ENCODE measurements at places on chromosomes 3 and 15.
A peak's percentile ranks its signal among the peaks of the same experiment; 100 is the strongest.

DNA sequence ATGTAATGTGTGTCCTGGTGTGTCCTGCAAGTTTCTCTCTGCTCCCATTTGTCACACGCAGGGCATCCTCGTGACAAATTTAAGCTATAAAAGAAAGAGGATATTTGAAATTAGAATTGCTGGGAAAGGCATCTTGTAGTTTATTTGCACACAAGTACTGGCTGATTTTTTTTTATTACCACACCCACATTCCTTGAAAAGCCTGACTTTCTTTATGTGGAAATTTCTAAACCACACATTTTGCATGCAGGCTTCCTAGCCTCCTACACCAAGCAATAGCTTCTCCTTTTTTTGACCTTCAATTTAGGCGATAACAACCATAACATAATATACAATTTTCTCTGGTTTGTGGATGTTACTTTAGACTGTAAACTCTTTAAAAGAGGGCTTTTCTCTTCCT is 126.1 kb downstream of the SERPINI1 start:
- DNase-seq, result peak; percentile 58

GRCh38 chr3:99479768-99480167 is 158.6 kb upstream of the COL8A1 start:
- DNase-seq, result no peak

DNA sequence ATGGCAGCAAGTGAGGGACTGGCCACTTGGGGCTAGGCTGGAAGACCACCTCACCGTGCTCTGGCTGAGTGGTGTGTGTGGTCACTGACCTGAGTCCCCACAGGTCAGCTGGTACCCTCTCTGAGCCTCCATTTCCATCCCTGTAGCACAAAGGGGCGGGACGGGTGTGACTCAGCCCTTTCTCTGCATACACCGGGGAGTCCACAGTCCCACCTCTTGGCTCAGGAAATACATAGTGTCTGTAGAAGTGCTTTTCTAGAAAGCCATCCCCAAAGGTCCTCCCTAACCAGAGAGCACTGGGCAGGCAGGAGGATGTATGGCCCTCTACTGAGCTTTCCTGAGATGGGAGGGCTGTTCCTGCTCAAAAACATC is 27.2 kb downstream of the WNT7A start:
- no peak for DNase-seq

GRCh38 chr3:148318240-148318639 is 379.5 kb upstream of the AGTR1 start:
- peak; percentile 9 for DNase-seq

DNA sequence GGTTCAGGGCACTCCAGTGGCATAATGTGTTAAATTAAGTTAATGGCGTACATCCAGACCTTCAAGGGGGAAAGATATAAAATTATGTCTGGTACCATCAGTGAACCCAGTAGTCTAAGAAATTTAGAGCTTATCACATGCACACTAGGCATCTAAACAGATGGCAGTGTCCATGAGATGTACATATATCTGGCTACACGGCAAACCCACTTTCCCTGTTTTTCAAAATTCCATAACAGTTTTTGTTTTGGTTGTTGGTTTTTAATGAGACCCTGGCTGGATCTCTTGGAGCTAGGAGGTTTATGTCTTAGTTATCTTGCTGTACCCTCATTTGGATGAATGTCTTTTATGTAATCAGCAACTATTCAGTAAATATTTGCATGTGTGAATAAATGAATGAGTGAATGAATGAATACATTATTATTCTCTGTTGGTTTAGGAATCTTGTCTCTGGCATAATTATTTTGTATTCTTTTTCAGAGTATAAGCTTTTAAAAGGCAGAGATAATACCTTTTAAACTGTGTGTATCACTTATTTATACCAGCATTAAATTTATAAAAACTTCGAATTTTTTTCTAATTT is 3.1 kb upstream of the UTS2B start:
- DNase-seq, result no peak

DNA sequence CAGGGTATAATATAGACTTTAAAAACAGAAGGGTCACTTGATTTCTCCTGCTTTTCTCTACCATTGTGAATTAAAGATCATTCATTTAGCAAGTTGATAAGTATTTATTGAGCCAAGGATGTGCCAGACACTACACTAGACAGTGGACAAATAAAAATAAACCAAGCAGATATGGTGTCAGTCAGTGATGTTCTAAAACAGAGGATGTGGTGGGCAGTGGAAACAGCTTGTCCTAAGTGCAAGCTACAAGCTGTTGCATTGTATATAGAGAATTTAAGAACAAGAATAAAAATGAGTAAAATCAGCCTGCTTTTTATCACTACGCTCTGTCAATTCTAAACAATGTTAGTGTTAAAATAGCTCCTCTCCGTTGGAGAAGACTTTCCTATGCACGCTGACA is 637.3 kb upstream of the GRM7 start:
- no peak for DNase-seq

DNA sequence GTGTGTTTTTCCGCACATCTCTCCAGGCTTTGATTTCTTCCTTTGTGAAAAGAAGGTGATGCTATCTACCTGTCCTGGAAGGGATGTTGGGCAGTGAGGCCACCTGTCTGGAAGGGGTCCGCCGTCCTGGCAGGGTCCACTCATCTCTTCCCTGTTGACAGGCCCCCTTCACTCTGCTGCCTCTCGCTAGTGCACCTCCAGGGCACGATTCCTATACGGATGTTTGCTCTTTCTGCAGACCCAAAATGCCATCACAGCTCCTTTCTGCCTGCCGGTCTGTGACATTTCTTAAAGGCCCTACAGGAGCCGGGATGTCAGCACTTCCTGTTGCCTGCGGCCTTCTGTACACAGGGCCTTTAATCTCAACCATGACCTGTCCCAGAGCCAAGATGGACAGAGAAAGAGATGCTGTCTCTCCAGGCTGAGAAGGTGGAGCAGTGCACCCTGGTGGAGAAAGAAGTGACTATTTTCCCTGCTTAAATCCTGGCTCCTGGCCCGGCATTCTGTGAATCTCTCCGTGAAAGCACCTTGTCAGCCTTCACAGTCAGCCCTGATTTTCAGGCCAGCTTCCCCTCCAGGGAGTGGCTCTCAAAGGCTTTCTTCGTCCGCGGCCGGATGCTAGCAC is 7.4 kb downstream of the FAM3D start:
- DNase-seq, result peak; percentile 18

GRCh38 chr3:134605556-134605955 is 45.3 kb downstream of the KY start:
- DNase-seq, result no peak

GRCh38 chr3:185175370-185175987 is 22.6 kb upstream of the C3orf70 start:
- DNase-seq, result peak; percentile 14

GRCh38 chr3:141454054-141454453 is 32.8 kb upstream of the RASA2 start:
- no peak for DNase-seq

- no peak for DNase-seq
Observed at GRCh38 chr3:5260992-5261501, 73.5 kb downstream of the EDEM1 start.

GRCh38 chr15:101167753-101168462 is 83.9 kb downstream of the CHSY1 start:
- peak; percentile 75 for DNase-seq

DNA sequence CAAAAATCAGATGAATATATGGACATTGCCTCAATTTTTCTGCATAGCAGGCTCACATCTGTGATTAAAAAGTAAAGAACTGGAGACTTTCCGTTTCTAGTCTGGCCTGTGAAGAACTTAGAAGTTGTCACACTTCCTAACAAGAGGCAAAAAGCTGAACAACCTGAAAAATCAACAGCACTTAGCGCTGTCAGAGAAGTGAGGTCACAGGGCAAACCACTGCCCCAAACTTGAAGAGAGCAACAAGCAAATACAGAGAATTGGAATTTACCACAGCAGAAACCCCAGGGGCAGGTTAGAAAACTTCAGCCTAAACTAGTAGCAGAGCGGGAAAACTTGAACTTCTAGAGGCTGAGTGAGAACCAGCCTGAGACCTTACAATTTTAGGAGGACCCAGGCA is 38.9 kb downstream of the CCDC54 start:
- no peak for DNase-seq

DNA sequence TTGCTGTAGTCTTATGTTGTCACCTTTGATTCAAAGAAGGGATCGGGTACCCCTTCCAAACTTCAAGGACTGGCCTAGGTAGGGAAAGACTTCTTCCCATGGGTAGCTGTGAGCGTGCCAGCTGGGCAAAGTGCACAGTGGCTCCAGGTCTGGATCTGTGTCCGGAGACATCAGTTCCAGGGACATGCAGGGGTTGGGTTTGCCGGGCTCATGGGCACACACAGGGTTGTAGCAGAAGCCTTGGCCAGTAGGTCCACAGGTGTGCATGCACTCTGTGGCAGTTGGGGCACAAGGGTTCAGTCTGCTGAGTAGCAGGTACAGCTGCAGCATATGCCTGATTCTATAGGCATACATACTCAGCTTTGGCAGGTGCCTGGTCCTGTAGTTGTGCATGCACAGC is 111.2 kb downstream of the EFHB start:
- DNase-seq, result no peak

DNA sequence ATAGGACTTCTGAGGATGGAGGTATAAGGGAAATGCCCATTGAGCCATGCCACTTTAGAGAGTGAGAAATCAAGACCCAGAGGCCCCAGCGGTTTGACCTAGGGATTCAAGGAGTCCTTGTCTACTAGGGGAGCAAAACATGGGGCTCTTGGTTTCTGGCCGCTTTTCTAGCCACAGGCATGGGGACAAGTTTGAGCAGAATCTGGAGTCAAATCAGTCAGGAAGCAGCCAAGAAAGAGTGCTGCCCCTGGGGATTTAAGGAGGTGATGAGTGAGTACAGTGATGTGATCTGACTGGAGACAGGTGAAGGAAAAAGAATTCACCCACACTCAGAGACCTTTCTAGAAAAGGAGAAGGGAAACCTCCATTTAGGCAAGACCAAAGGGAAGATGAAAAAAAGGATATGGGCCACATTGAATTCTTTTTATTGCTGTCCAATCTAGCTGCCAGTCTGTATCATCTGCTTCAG is 244.0 kb upstream of the TBC1D5 start:
- DNase-seq, result no peak

- no peak for DNase-seq
Observed at GRCh38 chr3:130537673-130538304, 20.8 kb downstream of the COL6A6 start.

GRCh38 chr15:89521605-89522004 is 25.2 kb upstream of the RHCG start:
- no peak for DNase-seq

DNA sequence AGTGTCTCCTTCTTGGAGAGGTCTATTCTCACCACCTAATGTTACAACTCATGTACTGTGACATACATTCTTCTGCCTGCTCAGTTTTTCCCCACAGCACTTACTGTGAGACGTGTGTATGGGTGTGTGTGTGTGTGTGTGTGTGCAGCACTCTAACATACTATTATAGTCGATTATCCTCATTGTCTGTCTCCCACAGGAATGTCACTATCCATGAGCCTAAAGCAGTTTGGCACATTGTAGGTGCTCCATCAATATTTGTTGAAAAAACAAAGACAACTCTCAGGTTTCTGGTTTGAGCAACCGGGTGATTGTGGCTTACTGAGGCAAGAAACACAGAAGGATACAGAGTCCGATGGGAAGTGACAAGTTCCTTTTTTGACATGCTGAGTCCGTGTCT is 8.6 kb upstream of the ZNF148 start:
- DNase-seq, result no peak

DNA sequence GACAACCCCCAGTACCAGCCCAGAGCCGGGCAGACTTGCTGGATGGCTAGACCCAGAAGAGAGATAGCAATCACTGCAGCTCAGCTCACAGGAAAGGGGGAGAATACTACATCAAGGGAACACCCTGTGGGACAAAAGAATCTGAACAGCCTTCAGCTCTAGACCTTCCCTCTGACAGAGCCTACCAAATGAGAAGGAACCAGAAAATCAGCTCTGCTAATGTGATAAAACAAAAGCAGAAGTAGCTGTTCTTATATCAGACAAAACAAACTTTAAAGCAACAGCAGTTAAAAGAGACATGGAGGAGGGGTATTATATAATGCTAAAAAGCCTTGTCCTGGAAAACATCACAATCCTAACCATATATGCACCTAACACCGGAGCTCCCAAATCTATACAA is 283.3 kb downstream of the KLF13 start:
- DNase-seq, result no peak

DNA sequence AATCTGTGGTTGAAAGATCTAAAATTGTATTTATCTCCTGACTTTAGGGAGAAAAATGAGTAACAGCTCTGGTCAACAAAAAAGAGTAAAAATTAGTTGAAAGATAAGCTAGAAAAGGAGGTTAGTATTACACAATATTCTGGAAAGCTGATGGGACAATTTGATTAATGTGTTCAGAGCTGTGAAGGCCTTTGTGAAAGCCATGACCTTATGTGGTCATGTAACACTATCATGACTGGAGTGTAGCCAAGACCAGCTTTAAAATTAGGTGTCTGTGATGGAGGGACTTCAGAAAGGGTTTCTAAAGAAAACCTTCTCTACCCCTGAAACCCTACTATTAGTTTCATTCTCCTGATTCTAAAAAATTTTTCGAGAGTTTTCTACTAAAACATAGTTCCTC is 127.2 kb downstream of the NFKBIZ start:
- DNase-seq, result no peak

DNA sequence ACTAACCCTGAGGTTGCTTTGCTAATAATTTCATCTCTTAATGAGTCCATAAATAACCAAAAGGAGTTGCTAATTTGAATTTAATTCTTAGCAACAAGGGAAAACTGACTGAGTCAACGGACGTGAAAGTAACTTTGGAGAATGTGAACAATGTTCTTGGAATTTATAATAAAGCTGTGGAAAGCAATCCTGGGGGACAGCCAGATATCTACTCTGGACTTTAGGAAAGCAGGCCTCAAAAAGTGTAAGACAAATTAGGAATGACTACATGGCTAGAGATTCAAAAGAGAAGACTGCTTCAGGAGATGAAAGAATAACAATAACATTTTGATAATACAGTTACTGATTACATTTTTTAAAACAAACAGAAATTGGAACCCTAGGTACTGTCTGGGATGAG is 318.4 kb upstream of the COL8A1 start:
- DNase-seq, result peak; percentile 89

DNA sequence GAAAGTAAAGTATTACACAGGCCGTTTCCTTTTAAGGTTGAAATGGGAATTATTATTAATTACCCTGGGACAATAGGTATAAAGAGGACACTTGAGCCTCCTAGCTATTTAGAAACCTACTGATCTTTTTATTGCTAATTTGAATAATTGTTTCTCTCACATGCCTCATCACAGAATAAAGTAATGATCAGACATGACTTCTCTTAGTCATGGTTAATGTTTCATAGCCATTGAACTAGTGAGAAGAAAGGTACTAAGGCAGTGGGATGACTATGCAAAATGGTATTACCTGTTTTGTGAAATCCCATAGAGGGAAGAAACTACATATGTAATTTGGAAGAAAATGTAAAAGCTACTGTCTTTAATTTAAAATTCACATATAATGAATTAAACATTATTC is 85.6 kb downstream of the EPHA6 start:
- DNase-seq, result no peak

GRCh38 chr3:43885908-43886618 is 195.3 kb downstream of the ABHD5 start:
- no peak for DNase-seq

GRCh38 chr3:195885036-195885891 is 23.1 kb downstream of the TNK2 start:
- no peak for DNase-seq

GRCh38 chr3:113829576-113830354 is 8.8 kb upstream of the GRAMD1C start:
- no peak for DNase-seq

GRCh38 chr3:66099541-66100065 is 60.9 kb upstream of the MAGI1 start:
- no peak for DNase-seq

- DNase-seq, result peak; percentile 45
Observed at GRCh38 chr3:102141096-102141927, 292.0 kb downstream of the NFKBIZ start.

- DNase-seq, result no peak
Observed at GRCh38 chr3:66228707-66229106, 7.9 kb downstream of the SLC25A26 start.

Measured in HCEC 1CT (cell line).